ENCODE measurements at places on chromosomes 1 and 21.
A peak's percentile ranks its signal among the peaks of the same experiment; 100 is the strongest.

GRCh38 chr1:27554759-27555699, 48.9 kb downstream of the AHDC1 start:
- DNase-seq = no peak

GRCh38 chr1:214464445-214465287, 86.7 kb downstream of the PTPN14 start:
- DNase-seq = no peak

- no peak for DNase-seq
Observed at GRCh38 chr1:83887483-83887882, 111.4 kb downstream of the TTLL7 start.

GRCh38 chr1:111987502-111987901, 2.0 kb downstream of the KCND3 start:
- DNase-seq = no peak

DNA sequence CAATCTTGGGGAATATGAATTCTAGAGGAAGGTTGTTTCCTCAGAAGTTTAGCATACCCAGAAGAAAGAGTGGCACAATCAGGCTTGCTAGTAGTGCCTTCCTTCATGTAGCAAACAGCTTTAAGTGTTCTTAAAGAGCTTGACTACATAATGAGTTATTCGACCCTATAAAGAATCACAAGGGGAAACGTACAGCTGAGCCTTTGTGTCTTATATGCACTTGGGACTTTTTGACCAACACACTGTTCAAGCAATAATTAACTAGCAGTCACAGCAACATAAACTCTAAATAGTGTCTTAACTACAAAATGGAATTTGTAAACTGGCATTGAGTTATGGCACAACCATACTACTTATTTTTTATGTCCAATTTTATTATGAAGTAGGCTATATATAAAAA, 86.1 kb downstream of the TTLL7 start:
- DNase-seq = no peak

DNA sequence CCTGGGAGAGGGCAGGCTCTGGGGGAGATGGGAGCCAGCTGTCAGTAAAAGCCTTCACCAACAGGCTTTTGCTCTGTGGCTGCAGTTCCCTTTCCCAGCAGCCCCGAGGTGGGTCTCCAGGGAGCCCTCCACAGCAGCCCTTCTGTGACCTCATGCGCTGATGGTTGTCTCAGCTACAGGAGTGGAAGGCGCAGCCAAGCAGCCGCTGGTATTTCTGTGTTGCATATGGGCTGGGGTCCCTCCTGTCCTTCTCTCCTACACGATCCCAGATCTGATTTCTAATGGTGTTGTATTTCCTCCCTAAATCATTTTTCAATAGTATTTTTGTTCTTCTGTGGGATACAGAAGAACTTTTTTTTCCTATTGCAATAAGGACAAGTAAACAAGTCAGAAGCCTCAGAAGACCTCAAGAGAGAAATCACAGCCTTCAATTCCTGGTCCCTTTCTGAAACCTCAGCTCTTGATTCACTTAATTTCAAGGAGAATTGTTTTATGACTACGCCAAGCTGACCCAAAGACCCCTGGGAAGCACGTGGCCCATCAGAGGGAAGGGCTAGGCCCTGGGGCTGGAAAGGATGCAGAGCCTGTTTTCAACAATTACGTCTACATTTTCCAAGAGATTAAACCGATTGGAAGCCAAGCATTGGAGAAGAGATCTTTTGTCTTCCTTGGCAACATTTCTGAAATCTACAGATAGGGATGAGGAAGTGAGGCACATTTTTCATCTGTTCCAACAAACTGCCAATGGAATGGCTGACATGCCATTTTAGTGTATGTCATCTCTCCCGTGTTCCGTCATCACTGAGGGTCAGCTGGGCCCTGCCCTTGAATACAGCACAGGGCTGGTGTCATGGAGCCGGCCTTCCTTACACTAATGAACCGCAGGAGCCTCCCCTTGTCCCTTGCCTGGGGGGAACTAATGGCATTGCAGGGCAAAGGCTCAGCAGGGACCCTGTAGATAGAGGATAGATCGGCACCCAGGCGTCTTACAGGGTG, 42.0 kb upstream of the SCCPDH start:
- no peak for DNase-seq

- no peak for DNase-seq
Observed at GRCh38 chr1:95002540-95003432, 70.0 kb downstream of the ALG14 start.

- no peak for DNase-seq
Observed at GRCh38 chr21:30044447-30045064, 104.8 kb upstream of the GRIK1 start.

- DNase-seq = peak; percentile 11
Observed at GRCh38 chr1:153404768-153405167, 11.6 kb upstream of the S100A7A start.

DNA sequence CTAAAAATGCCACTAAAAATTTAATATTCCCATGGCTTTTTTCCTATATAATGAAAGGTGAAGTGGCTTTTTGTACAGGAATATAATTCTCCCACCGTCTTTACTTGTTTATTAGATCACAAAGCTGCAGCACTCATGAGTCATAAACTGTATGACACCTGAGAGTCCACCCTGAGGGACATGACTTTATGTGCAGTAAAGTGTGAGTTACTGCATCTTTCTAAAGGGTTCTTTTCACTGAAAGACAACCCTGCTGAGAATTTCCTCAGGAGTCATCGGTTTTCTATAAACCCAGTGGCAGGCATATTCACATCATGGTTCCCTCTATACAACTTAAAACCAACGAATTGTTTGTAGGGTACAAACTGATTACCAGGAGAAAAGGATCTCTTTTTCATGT, 77.4 kb downstream of the APP start:
- DNase-seq = no peak

DNA sequence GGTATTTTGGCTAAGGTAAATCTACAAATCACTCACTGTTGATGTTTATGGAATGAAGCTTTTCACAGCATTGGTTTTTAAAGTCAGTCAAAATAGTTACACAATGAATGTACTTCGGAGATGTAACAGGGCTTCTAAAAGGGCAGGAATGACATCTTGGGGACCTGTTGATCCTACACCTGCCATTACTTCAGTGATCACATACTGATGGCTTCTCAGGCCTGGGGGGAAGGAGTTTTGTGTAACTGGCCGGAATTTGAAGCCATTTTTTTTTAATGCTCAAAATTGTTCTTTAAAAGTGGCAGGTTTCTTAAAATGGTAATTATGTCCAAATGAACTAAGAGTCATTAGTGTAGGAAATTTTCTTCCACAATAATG, 11.2 kb downstream of the RPL5 start:
- DNase-seq = no peak

DNA sequence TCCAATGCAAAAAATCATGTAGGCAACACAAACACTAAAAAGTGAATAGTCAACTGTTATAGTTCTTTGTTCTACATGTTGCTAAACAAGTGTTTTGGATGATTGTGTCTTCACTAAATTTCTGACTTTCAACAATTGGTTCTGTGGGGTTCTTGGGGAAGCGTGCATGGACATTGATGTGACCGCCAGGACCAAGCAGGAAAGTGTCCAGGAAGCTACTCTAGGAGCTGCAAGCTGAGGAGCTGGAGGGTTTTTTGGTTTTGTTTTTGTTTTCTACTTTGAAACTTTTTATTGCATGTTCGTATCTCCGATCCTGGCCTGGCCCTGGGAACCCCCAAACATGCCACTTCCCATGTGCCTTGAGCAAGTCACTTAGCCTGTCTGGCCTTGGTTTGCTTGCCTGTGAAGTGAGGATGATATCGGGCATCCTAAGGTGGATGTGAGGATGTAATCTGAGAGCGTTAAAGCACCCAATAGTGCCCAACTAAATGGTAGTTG, 8.0 kb downstream of the TMPRSS3 start:
- no peak for DNase-seq

GRCh38 chr1:8794605-8795004, 22.8 kb downstream of the RERE start:
- DNase-seq = no peak

DNA sequence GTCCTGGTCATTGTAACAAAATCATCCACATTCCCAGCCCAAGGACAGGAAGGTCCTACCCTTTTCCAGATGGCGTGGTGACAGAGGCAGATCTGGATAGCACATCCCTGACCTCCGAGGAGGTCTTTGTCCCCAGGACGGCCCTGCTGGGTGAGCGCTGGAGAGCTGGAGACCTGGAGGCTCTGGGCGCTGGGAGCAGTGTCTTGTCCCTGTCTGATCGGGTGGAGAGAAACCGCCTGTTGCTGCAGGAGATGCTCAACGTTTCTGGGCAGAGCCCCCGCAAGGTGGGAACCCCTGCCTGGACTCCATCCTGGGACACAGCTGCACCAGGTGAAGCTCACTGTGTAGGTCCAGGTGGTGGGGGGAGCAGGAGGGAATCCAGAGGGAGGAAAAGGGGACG, 4.1 kb downstream of the KIAA1614 start:
- no peak for DNase-seq

GRCh38 chr1:174902531-174903099, 97.1 kb upstream of the CACYBP start:
- DNase-seq = no peak

GRCh38 chr21:32543975-32544374, 41.3 kb downstream of the TCP10L start:
- no peak for DNase-seq

- DNase-seq = no peak
Observed at GRCh38 chr1:155504207-155504606, 58.4 kb downstream of the ASH1L start.

DNA sequence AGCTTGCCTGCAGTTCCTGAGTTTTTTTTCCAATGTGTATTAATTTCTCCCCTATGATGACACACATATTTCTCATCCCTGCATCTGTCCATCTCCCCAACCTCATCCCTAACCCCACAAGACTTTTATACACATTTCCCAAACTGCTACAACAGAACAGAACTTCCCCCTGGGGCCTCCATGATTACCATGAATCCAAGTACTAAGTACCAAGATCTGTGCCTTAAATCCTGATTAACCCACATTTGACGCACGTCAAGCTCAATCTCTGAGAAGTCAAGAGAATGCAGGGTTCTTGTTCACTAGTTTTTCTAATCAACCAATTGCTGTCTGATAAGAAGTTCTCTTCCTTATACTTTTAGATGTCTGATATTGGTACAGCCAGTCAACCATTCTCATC, 9.7 kb downstream of the HMGN1 start:
- DNase-seq = no peak

GRCh38 chr1:51340380-51340779, 10.0 kb upstream of the TTC39A start:
- no peak for DNase-seq

DNA sequence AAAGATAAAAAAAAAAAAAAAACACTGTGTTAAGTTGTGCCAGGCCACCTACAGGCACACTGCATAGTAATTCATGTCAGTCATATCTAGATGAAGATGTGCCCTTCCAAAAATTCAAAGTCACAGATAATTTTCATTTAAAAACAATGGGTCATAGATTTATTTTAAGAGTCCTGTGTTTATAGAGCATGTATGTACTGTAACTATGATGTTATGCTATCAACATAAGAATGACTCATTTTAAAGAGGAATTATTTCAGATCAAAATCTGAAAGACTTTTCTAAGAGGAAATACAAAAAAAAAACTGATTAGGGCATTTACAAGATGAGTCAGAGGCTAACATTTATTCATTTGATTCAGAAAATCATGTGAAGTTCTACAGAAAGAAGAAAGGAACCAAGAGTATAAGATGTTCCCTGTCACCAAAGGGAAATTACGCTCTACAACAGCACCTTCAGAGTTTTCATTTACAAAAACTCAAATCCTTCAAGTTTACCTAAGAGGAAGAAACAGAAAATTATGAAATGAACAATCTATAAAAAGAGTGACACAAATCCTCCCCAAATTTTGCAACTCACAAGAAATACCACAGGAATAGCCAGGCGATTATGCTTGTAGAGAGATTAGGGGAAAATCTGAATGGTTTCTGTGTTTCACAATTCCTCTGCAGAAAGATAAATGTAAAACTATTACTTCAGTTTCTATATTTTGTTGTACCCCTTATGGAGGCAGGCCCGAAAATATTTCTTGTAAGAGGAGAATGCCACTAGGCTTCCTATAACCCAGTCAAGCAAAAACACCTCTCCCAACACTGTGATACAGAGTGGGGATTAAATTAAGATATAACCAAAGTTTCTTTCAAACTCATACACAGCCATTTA, 13.8 kb downstream of the TP53BP2 start:
- DNase-seq = no peak

DNA sequence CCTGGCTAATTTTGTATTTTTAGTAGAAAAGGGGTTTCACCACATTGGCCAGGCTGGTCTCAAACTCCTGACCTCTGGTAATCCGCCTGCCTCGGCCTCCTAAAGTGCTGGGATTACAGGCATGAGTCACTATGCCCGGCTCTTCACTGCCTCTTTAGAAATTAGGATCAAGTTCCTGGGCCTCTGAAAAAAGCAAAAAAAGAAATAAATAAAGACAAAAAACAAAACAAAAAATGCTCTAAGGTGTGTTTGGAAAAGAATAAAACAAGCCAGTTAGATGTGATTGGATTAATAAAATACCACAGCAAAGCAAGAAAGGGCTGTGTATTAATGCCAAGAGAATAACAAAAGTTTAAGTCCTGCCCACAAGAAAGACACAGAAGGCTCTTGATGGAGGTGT, 4.2 kb upstream of the ABCB10 start:
- no peak for DNase-seq

DNA sequence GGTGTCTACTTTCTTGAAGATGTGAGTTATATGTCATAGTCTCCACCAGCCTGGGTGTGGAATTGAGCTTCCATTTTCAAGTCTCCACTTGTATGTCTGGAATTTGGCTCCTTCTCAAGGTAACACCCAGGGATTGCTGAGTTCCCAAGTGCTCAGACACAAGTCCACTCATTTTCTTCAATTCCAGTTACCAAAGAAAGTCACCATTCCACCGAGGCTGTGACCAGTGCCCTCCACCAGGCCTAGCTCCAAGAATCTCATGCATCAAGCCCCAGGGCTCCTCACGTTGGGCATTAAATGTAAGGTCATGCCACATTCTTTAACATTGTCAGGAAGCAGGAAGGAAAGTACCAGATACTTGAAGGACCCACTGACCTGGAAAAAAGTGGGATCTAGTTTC, 2.4 kb upstream of the RAB4A start:
- DNase-seq = no peak

DNA sequence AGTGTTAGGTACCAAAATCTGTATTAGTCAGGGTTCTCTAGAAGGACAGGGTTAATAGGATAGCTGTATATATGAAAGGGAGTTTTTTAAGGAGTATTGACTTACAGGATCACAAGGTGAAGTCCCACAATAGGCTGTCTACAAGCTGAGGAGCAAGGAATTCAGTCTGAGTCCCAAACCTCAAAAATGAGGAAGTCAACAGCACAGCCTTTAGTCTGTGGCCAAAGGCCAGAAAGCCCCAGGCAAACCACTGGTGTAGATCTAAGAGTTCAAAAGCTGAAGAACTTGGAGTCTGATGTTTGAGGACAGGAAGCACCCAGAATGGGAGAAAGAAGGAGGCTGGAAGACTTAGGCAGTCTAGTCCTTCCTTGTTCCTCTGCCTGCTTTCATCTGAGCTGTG, 487.5 kb upstream of the CHRM3 start:
- no peak for DNase-seq
